K562 (cell line): ENCODE measurements at places on chromosomes 5 and 9. TPM values are rescaled to one million over a fixed set of nuclear protein-coding genes. Genes with fewer than 3 reads are reported as not detected.

The NEUROG1 gene
- not detected in 2 replicates for polyA plus RNA-seq

The CD14 gene
- 0.32 and 1.0 TPM in 2 replicates for polyA plus RNA-seq

The ENTR1 gene
- 106 and 108 TPM in 2 replicates for polyA plus RNA-seq

The ZCCHC7 gene
- polyA plus RNA-seq, result 34.1 and 36.1 TPM in 2 replicates

The CDH9 gene
- not detected in 2 replicates for polyA plus RNA-seq

The GRXCR2 gene
- not detected in 2 replicates for polyA plus RNA-seq

The NDST1 gene
- 12.0 and 14.1 TPM in 2 replicates for polyA plus RNA-seq

The ANXA1 gene
- 529 and 544 TPM in 2 replicates for polyA plus RNA-seq

GRCh38 chr9:104779334-104779733, 15.4 kb downstream of the NIPSNAP3B start:
- H3K36me3 ChIP-seq, result no peaks in the 10 kb centered on the region; the same call in 2 of the 3 replicates
- no peak for DNase-seq
- no peaks in the 10 kb centered on the region for H3K27me3 ChIP-seq
- H3K4me1 ChIP-seq, result peaks cover 3% of the 10 kb centered on the region
- no peak overlapping the region for H3K4me3 ChIP-seq

GRCh38 chr9:133934482-133935232, 57.5 kb downstream of the VAV2 start:
- H3K27ac ChIP-seq, result no peak overlapping the region
- DNase-seq, result no peak
- no peaks in the 10 kb centered on the region for H3K36me3 ChIP-seq
- H3K4me3 ChIP-seq, result no peak overlapping the region
- peaks cover 55% of the 10 kb centered on the region for H3K27me3 ChIP-seq

DNA sequence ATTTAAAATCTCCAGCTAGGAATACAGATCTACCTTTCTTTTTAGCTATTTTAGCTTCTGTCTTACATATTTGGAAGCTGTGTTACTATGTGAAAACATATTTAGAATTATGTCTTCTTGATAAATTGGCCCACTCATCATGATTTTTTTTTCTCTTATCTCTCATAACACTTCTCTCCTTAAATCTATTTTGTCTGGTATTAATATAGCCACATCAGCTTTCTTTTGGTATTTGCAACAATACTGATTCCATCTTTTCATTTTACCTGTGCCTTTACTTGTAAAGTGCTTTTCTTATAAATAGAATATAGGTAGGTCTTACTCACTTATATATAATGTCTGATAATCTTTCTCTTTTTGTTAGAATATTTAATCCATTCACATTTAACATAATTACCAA, 19.6 kb downstream of the PJA2 start:
- no peak for DNase-seq
- H3K4me3 ChIP-seq, result no peak overlapping the region
- H3K27ac ChIP-seq, result no peak overlapping the region
- H3K4me1 ChIP-seq, result peaks cover 20% of the 10 kb centered on the region
- 0 out of 3 replicates have a peak, but pooled peaks cover 2% of the 10 kb centered on the region for H3K36me3 ChIP-seq
- no peaks in the 10 kb centered on the region for H3K27me3 ChIP-seq

GRCh38 chr9:121721770-121722169, 70.3 kb downstream of the DAB2IP start:
- H3K4me3 ChIP-seq, result no peak overlapping the region
- H3K27me3 ChIP-seq, result peaks cover 8% of the 10 kb centered on the region; the same call in 2 of the 3 replicates
- no peaks in the 10 kb centered on the region for H3K36me3 ChIP-seq
- no peak overlapping the region for H3K27ac ChIP-seq
- DNase-seq, result no peak

DNA sequence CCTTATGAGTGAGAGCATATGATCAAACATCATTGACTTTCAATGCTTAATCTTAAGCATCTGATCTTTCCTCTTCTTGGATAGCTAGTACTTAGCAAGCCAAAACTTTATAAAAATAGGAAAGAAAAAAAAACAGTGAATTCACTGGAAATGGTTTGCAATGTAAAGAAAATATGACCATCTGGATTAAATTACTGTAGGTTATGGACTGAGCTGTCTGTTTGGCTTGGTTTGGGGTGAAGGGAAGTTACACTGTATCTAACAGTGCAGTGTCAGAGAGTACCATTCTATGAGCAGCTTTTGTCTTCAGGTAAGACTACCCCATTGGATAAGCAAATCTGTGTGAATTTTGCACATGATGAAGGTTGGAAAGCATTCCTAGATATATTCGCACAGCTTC, 151.4 kb downstream of the TLE1 start:
- H3K4me3 ChIP-seq, result no peak overlapping the region
- no peak overlapping the region for H3K27ac ChIP-seq
- H3K27me3 ChIP-seq, result no peaks in the 10 kb centered on the region
- DNase-seq, result no peak
- H3K36me3 ChIP-seq, result no peaks in the 10 kb centered on the region
- H3K4me1 ChIP-seq, result no peaks in the 10 kb centered on the region

GRCh38 chr9:4666042-4666699, at the start of gene SPATA6L:
Gene SPATA6L, minus strand, starts transcription at chr9:4666480. Its CDS starts 230 bp downstream, at chr9:4666250.
- no peak for DNase-seq
- no peak within 1 kb of the TSS for H3K27ac ChIP-seq
- no peaks in the 10 kb centered on the region for H3K27me3 ChIP-seq
- no peaks in the 10 kb centered on the region for H3K36me3 ChIP-seq
- no peak within 1 kb of the TSS for H3K4me3 ChIP-seq

DNA sequence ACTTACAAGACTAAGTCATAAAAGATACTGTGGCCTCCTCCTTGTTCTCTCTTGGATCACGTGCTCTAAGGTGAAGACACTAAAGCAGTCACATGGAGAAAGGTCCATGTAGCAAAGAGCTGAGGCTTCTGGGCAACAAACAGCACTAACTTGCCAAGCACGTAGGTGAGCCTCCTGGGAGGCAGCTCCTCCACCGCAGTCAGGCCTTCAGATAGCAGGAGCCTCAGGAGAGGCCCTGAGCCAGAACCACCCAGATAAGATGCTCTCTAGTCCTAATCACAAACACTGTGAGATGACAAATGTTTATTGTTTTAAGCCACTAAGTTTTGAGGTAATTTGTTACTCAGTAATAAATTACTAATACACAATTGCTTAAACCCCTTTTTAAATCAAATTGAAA, 38.0 kb downstream of the WDR41 start:
- DNase-seq, result no peak
- peaks cover 18% of the 10 kb centered on the region for H3K36me3 ChIP-seq
- H3K4me3 ChIP-seq, result no peak overlapping the region
- no peaks in the 10 kb centered on the region for H3K27me3 ChIP-seq
- no peak overlapping the region; the same call in 2 of the 3 replicates for H3K27ac ChIP-seq
- peaks cover 18% of the 10 kb centered on the region for H3K4me1 ChIP-seq

DNA sequence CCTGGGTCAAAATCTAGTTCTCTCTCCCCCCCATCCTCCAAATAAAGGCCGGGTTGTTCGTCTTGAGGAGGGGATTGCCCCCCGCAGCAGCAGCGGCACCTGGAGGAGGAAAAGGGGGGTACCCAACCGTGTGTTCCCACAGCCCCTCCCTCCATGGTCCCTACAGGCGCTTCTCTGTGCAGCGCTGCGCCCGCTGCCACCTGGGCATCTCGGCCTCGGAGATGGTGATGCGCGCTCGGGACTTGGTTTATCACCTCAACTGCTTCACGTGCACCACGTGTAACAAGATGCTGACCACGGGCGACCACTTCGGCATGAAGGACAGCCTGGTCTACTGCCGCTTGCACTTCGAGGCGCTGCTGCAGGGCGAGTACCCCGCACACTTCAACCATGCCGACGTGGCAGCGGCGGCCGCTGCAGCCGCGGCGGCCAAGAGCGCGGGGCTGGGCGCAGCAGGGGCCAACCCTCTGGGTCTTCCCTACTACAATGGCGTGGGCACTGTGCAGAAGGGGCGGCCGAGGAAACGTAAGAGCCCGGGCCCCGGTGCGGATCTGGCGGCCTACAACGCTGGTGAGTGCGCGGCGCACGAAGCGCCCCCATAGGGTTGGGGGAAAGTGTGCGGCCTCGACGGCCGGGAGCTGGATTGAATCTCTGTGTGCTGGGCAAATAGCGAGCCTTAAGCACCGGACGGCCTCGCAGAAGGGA, 3.5 kb downstream of the LHX2 start:
- no peak overlapping the region for H3K27ac ChIP-seq
- no peak overlapping the region for H3K4me3 ChIP-seq
- no peaks in the 10 kb centered on the region; the same call in 2 of the 3 replicates for H3K4me1 ChIP-seq
- H3K27me3 ChIP-seq, result peaks cover 63% of the 10 kb centered on the region

- H3K4me1 ChIP-seq, result peaks cover 26% of the 10 kb centered on the region
- no peak overlapping the region for H3K4me3 ChIP-seq
- peak overlapping the region; percentile 38; the same call in 2 of the 3 replicates for H3K27ac ChIP-seq
- no peak for DNase-seq
- peaks cover 12% of the 10 kb centered on the region; the same call in 2 of the 3 replicates for H3K36me3 ChIP-seq
Measured at GRCh38 chr5:176996780-176997179, 9.8 kb downstream of the UIMC1 start.

DNA sequence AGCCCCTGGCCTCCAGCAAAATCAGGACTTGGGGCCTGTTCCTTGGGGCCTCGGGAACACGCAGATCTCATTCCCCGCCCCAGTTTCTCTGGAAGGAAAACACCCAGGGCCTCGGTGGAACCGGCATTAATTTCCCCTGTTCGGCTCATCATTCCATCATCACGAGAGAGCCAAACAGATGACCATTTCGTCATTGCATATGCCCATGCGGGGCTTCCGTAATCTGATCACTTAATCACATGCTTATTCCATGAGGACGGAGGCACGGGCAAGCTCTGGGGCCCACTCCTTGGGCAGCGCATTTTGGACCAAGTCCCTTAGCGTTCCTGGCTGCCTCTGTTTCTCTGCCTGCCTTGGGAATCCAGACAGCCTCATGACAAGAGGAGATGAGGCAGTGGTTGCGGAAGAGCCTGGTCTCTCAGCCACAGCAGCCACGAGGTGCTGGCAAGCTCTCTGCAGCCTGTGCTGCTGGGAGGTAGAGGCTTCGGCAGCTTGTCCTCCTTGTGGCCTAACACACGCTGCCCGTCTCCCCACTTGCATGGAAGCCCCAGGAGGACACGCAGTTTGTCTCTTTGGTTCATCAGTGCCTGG, 65.0 kb upstream of the IER5L start:
- peaks cover 27% of the 10 kb centered on the region for H3K4me1 ChIP-seq
- no peak overlapping the region for H3K4me3 ChIP-seq
- no peak overlapping the region for H3K27ac ChIP-seq
- no peak for DNase-seq

- DNase-seq, result no peak
- H3K27me3 ChIP-seq, result no peaks in the 10 kb centered on the region
- H3K4me1 ChIP-seq, result peaks cover 7% of the 10 kb centered on the region; the same call in 2 of the 3 replicates
- H3K36me3 ChIP-seq, result no peaks in the 10 kb centered on the region
Measured at GRCh38 chr9:72524820-72525540, 3.6 kb downstream of the TMC1 start.

DNA sequence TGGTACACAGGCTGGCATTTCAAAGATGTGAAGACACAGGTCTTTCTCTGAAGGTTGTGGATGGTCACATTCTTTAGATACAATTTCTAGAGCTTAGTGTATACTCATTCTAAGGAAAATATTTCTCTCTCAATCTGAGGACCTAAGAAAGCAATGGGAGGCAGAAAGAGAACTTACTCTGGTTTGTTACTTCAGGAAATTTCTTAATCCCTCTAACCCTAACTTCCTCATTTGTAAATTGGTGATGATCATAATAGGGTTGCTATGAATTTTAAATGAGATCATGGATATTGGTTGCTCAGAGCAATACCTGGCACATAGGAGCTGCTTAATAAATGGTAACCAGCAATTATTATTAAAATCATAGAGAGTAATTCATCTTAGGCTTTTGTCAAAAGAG, 22.1 kb downstream of the FAM170A start:
- H3K4me1 ChIP-seq, result no peaks in the 10 kb centered on the region
- no peaks in the 10 kb centered on the region for H3K36me3 ChIP-seq
- no peaks in the 10 kb centered on the region for H3K27me3 ChIP-seq

GRCh38 chr5:6260846-6261245, 117.5 kb downstream of the MED10 start:
- no peaks in the 10 kb centered on the region for H3K36me3 ChIP-seq
- DNase-seq, result no peak
- H3K27me3 ChIP-seq, result peaks cover 10% of the 10 kb centered on the region; the same call in 1 of the 2 replicates
- H3K27ac ChIP-seq, result no peak overlapping the region
- H3K4me1 ChIP-seq, result no peaks in the 10 kb centered on the region
